ENCODE measurements at places on chromosomes 2 and 18. TPM values are rescaled to one million over a fixed set of nuclear protein-coding genes. Genes with fewer than 3 reads are reported as not detected.
A peak's percentile ranks its signal among the peaks of the same experiment; 100 is the strongest.

The LOXHD1 gene
- total RNA-seq = 2.7 TPM

The VWA3B gene
- total RNA-seq = 0.17 TPM

The USP34 gene
- 112 TPM for total RNA-seq

The COMMD1 gene
- 30.3 TPM for total RNA-seq

The ANKAR gene
- total RNA-seq = 10.7 TPM

The ABHD1 gene
- total RNA-seq = 0.35 TPM

DNA sequence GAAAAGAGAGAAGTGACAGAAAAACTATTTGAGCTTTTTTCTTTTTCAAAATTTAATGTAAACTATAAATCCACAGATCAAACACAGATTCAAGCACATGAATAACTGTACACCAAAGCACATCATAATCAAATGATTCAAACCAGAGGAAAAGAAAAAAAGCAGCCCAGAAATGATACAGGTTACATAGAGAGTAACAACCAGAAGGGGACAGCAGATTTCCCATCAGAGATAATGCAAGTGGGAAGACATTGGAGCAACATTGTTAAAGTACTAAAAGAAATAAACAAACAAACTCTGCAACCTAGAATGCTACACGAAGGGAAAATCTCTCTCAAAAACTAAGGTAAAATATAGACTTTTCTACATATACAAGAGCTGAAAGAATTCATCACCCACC, 34.5 kb downstream of the CMPK2 start:
- DNase-seq = no peak

GRCh38 chr2:95352310-95353054, 50.0 kb upstream of the FAHD2A start:
- DNase-seq = peak; percentile 50

DNA sequence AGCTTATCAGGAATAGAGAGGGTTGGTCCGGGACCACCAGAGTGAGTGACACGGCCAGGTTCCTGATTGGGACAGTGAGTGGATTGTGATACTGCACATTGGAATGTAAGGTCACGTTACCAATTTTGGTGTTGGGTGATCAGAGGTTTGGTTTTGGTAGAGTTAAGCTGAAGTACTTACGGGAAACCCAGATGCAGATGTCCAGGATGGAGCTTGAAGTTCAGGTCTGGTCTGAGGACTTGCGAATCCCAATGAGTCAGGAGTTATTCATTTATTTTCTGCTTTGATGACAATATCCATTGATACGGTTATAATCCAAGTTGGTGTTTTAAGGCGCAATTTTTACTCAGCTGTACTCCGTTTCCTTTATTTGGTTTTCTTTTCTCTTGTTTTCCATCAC, 273.6 kb downstream of the ALPK2 start:
- no peak for DNase-seq

- DNase-seq = no peak
These were observed 35.5 kb downstream of the DIS3L2 start for GRCh38 chr2:231996797-231997540.

GRCh38 chr18:54948350-54948837, 10.9 kb downstream of the CCDC68 start:
- no peak for DNase-seq
